Activated T-helper 1 cell treated with anti-CD3 and anti-CD28 coated beads, Interleukin-12 subunit alpha, Interleukin-12 subunit beta, Interleukin-2, Interleukin-4 antibody, amounts not matched to agents 30 ng/mL and 10 ng/mL and 1 ng/mL, durations not matched to agents 14 hours and 24 hours and 36 hours (primary cell): ENCODE measurements at places on chromosomes 2 and 18. TPM values are rescaled to one million over a fixed set of nuclear protein-coding genes. Genes with fewer than 3 reads are reported as not detected.

GRCh38 chr2:201100497-201100896, 15.5 kb upstream of the CFLAR start:
- no peak for DNase-seq

- no peak for DNase-seq
Measured at GRCh38 chr2:61763605-61764034, 90.2 kb downstream of the FAM161A start.

Gene SKA1
- 20.7 and 23.3 TPM in 2 replicates for total RNA-seq

Gene ABHD3
- 29.2 and 36.0 TPM in 2 replicates for total RNA-seq

Gene GALR1
- total RNA-seq, result not detected in 2 replicates

GRCh38 chr2:75844651-75845050, 133.9 kb upstream of the GCFC2 start:
- no peak for DNase-seq

Gene CHRND
- total RNA-seq, result not detected in 2 replicates

DNA sequence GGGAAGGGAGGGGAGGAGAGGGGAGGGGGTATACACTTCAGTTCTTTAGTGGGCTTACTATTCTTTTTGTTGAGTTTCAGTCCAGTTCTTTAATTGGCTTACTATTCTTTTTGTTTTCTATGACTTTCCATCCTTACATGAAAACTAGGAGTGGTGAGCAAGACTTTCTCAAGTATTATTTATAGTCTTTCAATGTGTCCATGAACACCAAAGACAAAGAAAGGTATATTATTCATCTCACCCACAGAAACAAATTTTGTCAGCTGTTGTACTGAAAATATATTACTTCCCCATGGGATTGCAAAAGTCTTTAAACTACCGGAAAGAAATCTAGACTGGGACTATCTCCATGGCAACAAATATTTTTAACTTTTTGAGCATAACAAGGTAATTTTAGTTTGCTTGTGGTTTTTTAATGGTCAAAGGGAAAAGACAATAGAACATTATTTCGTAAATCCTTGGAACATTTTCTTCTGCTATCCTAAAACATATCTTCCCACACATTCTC, 17.6 kb downstream of the ADAM17 start:
- DNase-seq, result no peak

DNA sequence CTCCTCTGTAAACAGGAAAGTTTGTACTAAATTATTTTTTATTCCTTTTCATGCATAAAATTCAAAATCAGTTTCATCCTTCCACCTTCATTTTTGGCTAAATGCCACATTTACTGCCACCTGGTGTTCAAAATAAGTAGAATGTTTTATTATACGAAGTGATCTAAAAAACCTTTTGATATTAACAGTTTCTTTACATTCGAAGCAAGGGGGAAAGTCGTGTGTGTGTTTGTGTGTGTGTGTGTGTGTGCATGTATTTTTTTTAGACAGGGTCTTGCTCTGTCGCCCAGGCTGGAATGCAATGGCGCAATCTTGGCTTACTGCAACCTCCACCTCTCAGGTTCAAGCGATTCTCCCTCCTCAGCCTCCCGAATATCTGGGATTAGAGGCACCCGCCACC, 9.0 kb upstream of the SCN9A start:
- DNase-seq, result no peak

GRCh38 chr2:55165626-55166025, 66.5 kb downstream of the CLHC1 start:
- DNase-seq, result no peak

Gene GPN1
- total RNA-seq, result 48.3 and 51.0 TPM in 2 replicates

DNA sequence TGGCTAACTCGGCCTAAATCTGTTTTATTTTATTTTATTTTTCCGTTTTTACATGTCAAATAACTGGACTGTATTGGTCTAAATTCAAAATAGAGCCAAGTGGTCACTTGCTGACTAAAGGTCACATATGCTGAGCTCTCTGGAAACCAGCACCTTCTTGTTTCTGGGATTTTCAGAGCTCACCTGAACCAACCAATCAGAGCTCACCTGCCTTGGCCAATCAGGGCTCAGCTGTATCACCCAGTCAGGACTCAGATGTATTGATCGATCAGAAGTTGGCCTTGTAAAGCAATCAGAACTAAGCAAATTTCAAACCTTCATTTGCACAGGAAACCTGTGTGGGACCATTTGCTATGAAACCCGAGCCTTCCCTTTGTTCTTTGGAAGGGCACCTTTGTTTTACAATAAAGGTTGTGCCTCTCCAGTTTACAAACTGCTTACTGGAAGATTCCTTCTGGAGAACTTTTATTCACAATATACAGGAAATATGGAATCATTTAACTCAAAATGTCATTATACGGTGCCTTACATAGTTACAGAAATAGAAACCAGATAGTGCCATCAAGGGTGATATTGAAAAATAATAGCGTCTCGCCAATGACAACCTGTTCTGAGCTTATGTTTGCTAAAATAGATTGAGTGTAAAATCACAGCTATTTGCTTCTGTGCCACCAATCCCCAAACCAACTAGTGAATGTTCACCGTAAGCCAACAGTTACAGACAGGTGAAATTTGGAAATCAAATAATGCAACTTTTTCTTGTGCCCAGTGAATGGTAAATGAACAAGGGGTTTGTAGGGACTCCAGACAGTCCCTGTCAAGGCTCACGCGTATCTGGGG, 17.3 kb upstream of the PSD4 start:
- DNase-seq, result no peak

GRCh38 chr2:23624915-23625314, 239.9 kb downstream of the KLHL29 start:
- DNase-seq, result no peak

- no peak for DNase-seq
Measured at GRCh38 chr2:13770279-13770678, 862.2 kb upstream of the LRATD1 start.

Gene SCG2
- total RNA-seq, result not detected in 2 replicates

DNA sequence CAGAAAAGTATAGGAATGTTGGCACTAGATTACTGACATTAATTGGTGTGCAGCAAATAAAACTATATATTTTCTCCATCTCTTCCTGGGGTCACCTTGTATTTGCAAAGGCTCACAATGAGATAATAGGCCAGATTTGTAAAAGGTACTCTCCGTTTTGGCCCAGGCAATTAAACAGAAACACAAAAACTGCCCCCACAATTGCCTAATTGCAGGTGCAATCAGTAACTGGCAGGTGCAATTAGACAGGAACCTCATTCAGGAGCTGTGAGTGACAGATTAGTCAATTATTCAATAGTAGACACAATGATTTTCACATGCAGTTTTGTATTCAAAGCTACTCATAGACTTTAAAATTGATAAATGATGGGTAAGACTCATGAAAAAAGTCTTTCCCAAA, 451.4 kb upstream of the ID2 start:
- DNase-seq, result no peak

- DNase-seq, result no peak
Measured at GRCh38 chr2:65885266-65885665, 452.9 kb upstream of the SPRED2 start.

Gene OR6B2
- not detected in 2 replicates for total RNA-seq

Gene CCDC150
- total RNA-seq, result 16.7 and 19.6 TPM in 2 replicates

DNA sequence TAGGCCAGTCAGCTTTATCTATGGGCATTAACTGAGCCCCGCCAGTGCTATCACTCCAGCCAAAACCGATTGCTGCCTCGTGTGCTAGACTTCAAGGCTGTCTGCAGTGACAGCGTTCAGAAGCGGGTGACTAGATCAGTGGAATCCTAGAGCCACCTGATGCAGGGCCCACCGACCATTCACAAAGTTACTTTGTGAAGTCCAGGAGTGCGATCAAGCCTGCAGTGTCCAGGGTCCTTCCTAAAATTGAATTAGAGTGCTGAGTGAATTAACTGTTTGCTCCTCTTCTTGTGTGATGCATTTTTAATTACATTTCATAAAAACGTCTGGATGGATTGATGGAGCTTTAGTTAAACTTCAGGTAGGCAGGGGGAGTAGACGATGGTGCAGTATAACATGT, 13.9 kb downstream of the PCARE start:
- DNase-seq, result no peak

Gene ERICH2
- total RNA-seq, result not detected in 2 replicates

GRCh38 chr2:204950695-204951346, 405.5 kb downstream of the PARD3B start:
- no peak for DNase-seq

GRCh38 chr2:231548752-231549151, 18.5 kb upstream of the NMUR1 start:
- DNase-seq, result no peak

DNA sequence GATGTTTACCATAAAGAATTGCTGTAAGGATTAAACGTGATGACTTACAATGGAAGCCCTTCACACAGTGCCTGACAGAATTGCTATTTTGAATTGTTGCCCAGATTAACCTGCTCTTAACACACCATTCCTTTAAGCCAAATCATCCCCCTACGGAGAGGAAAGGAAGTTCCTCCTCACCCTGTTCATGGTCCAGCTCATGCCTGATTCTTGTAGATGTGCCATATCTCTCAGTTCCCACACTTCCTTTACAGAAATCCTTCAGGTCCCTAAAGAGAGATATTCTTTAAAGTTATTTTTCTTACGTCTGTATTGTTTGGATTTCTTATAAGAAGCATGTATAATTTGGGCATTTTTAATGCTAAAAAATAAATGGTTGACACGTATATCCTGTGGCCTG, 127.5 kb upstream of the DAPL1 start:
- DNase-seq, result no peak

GRCh38 chr2:170929686-170930050, 615 bp downstream of the GORASP2 start:
- DNase-seq, result peak; percentile 36

Gene UPP2
- not detected in 2 replicates for total RNA-seq

Gene SLC35F6
- total RNA-seq, result 14.3 and 14.5 TPM in 2 replicates

Gene SERPINB7
- total RNA-seq, result not detected in 2 replicates

Gene HNMT
- not detected in 2 replicates for total RNA-seq
